ENCODE measurements at places on chromosomes 5 and 9.

DNA sequence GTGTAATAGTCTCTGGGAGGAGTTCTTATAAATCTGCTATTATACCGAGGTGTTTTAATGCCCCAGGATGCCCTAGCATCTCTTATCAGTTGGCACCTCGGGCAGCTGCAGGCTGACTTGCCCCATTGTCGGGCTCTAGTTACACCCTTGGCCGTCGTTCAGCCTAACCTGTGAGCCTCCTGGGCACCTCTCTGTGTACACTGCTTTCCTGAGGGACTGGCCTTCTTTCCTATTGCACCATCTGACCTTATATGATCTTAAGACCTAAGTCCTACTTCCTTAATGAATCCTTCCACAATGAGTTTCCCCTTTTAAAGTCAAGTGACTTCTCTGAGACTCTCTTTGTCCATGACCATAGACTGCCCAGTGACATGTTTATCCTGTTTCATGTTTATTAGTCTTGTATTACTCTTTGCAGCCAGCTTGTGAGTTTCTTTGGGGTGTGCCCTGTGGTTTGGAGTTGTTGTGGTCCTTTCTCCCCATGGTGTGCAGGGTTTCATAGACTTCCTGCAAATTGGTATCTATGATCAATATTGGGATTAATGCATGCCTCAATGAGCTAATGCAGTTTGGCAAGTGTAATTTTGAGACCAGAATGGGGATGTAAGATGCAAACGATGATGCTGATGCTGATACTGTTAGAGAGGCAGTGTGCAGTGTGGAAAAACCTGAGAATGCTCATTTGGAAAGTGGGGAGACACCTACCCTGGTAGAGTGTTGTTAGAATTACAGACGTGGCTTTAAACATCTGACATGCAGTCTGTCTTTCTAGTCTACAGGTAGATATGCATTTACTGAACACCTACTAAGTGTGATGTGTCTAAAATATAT lies 4.9 kb downstream of the DAPK1 start:
- no peak for DNase-seq

- DNase-seq: no peak
Observed at GRCh38 chr5:66669086-66669861, 73.1 kb downstream of the MAST4 start.

- no peak for DNase-seq
Observed at GRCh38 chr9:11064909-11065308, 452.1 kb upstream of the PTPRD start.

GRCh38 chr9:31347082-31347617 lies 1037.3 kb upstream of the ACO1 start:
- no peak for DNase-seq

DNA sequence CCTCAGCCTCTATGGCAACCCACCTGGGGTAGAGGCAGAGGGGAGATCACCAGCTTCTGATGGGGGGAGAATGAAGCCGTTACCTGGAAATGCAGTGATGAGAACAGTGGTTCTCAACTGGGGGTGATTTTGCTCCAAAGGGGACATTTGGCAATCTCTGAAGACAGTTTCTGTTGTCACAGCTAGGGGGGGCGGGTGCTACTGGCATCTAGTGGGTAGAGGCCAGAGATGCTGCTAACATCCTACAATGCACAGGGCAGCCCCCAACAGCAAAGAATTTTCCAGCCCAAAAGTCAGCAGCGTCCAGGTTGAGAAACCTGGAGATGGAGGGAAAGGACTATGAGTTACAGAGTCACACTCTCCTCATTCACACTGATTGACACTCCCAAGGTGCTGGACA lies 84.5 kb downstream of the FGF1 start:
- DNase-seq: no peak

DNA sequence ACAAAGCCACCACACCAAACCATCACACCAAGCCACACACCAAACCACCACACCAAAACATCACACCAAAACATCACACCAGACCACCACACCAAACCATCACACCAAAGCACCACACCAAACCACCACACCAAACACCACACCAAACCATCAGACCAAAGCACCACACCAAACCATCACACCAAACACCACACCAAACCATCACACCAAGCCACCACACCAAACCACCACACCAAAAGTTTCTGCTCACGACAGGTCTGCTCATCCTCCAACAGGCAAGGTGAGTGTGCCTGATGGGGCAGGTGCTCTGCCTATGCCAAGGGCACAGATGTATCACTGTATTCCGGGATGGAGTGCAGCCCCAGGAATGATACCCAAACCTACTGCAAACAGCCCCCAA lies 87.9 kb upstream of the FSTL4 start:
- no peak for DNase-seq

DNA sequence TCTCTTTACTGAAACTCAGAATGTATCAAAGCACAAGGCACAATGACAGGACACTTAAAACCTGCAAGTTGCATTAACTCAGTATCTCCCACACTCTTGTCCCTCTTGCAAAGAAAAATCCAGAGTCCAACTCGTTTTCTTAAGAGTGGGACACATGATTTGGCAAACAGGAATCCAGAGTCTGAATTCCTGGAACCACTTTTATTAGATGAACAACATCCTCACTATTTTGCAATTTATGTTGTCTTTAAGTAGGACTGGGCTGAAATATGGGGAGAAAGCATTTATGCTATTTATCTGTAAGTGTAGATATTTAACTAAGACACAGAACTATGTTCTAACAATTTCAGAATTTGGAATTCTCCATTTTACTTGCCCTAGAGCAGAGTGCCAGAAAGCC lies 69.1 kb downstream of the ABCA1 start:
- no peak for DNase-seq

DNA sequence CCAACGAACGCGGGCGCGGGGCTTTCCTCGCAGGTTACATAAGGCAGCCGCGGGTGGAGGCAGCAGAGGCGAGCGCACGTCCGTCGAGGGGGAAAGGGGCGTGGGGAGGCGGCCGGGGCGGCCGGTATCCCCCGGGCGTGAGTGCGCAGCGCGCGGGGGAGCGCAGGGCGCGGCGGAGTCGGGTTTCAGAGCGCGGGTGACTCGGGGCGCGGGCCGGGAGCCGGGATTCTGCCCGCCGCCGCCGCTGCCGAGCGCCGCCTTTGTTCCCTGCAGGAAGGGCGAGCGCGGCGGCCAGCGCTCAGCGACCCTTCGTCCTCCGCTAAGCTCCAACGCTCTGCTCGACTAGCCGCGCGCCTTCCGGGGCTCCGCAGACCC lies at the start of gene COL15A1:
COL15A1 (plus strand) TSS at position 226 of the 375 bp plus-strand sequence. CDS start 155 bp downstream, outside the sequence.
- DNase-seq: no peak

DNA sequence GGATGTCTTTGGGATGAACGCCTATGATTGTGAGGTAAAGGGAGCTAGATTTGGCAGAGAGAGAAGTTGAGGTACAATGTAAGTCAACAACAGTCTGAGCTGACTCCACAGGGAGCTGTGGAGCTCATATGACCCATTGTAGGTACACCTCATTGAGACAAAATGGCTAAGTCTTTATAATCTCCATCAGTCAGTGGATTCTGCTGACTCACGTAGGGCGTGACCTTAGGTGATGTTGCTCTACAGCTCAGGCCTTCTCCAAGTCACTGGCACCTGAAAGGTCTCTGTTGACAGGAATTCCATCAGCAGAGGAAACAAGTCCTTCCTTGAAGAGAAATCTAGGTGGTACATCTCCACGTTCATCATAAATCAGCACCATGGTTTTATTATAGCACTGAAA lies 118.2 kb upstream of the PRR16 start:
- no peak for DNase-seq

- DNase-seq: no peak
Observed at GRCh38 chr9:101702257-101702656, 36.2 kb downstream of the GRIN3A start.

- no peak for DNase-seq
Observed at GRCh38 chr9:134942011-134942787, 24.5 kb upstream of the FCN1 start.

DNA sequence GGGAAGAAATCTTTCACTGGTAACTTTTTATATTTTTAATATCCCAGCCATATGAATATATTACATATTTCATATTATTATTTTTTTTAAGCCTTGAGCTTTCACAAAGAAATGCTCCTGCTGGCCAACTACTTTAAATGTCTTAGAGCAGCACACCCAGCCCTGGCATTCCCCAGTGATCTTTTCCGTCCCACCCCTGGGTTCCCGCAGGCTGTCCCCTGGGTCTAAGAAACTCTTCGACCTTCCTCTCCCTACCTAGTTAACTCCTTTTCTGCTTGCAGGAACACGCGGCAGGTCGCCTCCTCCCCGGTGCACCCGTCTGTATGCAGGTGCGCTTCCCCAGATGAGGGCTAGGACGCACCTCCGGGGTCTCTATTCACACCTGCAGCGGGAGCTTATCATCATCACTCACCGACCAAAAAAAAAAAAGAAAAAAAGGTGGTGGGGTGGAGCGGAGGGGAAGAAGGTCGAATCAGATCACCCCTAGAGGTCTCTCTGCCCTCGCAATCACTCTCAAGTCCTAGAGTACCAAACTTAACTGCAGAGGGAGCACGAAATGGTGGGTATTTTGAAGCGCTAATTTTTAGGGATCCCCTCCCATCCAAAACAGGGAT lies 696 bp downstream of the ZFP62 start:
- DNase-seq: no peak

DNA sequence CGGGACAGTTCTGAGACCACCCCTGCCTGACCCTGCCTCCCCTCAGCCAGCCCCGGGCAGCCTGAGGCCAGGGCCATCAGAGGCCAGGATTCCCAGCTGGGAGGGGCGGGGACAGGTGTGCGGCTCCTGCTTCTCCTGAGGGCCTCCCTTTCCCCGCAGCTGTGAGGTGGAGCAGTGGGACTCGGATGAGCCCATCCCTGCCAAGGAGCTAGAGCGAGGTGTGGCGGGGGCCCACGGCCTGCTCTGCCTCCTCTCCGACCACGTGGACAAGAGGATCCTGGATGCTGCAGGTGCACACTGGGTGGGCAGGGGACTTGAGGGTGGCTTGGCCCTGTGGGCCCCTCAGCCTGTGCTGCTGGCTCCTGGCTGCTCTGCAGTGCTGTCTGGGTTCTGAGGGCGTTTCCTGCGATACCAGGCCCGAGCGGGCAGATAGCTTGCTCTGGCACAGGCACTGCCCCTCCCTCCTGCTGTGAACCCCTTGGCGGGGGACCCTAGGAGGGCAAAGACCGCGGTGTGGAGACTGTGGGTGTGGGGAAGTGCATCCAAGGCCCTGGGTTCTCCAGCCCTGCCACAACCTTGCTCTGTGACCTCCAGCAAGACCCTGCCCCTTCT lies 2.3 kb downstream of the GRHPR start:
- DNase-seq: no peak

- DNase-seq: no peak
Observed at GRCh38 chr9:92745881-92746280, 18.8 kb downstream of the BICD2 start.

DNA sequence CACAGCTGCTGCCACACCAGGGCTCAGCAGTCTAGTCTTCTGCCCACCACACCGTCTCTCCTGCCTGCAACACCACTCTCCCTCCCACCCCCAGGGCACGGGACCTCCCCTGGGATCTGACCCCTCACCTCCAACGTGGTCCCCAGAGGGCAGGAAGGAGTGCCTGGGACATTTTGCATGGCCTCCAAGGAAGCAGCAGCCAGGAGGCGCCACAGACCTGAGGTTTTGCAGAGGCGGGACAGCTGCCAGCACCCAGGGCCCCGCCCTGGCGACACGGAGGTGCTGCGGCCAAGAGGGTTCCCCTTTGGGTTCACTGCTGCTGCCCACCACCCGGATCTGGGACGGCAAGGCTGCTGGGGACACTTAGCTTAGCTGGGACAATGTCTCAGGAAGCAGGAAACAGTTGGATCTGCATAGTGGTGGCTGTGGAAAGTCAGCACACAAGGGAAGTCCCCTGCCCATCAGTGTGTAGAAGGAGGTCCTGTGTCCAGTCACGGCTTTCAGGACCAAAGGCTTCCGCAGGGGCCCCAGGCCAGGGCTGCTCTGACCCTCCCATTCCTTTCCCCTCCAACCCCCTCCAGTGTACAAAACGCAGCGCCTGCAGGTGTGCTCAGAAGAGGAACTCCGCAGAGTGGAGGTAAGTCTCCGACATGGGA lies 13.8 kb downstream of the PROP1 start:
- no peak for DNase-seq

- no peak for DNase-seq
Observed at GRCh38 chr5:88298425-88298824, 29.8 kb upstream of the TMEM161B start.

DNA sequence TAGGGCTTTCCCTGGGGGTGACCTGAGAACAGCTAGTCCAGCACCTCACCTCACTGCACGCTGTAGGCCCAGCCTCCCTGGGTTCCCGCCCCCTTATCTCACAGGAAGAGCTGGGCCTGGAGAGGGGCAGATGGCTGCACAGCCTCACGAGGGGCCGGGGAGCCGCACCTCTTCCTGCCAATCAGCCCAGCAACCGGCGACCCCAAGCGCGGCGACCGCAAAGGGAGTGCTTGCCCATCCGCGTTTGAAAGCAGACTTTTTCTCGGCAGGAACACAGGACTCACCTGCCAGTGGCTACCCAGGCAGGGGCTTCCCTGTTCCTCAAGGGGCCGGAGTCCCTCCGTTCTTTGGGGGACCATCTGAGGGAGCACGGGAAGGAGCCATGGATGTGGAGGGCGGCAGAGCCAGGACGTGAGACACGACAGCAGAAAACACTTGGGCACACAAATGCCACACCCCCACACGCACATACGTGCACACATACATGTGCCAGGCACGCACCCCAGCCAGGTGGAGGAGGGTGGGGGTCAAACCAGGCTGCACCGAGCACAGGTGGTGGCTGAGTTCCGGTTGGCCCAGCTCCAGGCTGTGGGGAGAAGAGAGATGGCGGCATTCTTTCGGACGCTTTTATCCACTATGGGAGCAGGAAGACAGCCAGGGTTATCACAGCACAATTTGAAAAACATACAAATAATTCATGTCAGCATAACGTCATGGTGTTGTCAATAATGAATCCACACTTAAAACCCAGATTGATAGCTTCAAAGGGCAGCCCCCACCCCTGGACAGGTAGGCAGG lies 11.3 kb downstream of the TMEM250 start:
- DNase-seq: no peak

DNA sequence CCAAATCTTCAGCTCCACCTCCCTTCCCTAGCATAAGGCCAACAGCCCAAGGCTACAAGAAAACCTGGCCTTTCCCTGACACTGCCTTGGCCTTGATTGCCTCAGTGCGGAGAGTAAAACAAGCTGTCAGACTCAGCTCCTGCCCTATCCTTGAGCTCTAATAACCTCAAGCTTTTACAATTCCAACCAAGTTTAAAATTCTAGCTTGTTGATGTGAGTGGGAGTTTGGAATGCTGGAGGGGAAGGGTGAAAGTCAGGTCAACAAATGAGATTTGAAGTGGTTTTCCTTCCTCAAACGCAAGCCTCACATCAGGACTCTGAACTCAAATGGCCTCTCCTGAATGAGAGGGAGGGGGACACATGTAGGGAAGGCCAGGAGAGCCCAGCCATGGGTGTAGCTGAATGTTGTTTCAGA lies 197.0 kb upstream of the VLDLR start:
- no peak for DNase-seq

- no peak for DNase-seq
Observed at GRCh38 chr5:26757941-26758340, 280.4 kb downstream of the CDH9 start.

GRCh38 chr5:156271569-156271968 lies 55.4 kb upstream of the SGCD start:
- no peak for DNase-seq

Measured in stimulated activated CD8-positive, alpha-beta memory T cell treated with anti-CD3 and anti-CD28 coated beads, Interleukin-4, amount 100 ng/mL, for 1 hour (primary cell).